Colonic mucosa (tissue), 4 donors: ENCODE measurements at places on chromosomes 7 and 10. TPM values are rescaled to one million over a fixed set of nuclear protein-coding genes. Genes with fewer than 3 reads are reported as not detected.
A peak's percentile ranks its signal among the peaks of the same experiment; 100 is the strongest.

- H3K4me1 ChIP-seq: peaks cover 9% of the 10 kb centered on the region
- no peaks in the 10 kb centered on the region for H3K36me3 ChIP-seq
- H3K27ac ChIP-seq: peak overlapping the region; percentile 39
- H3K27me3 ChIP-seq: no peaks in the 10 kb centered on the region
- DNase-seq: peak; percentile 23
- H3K4me3 ChIP-seq: no peak overlapping the region
These were observed 100.7 kb upstream of the DKK1 start for GRCh38 chr10:52213321-52213752.

- no peaks in the 10 kb centered on the region for H3K27me3 ChIP-seq
- H3K4me1 ChIP-seq: no peaks in the 10 kb centered on the region
- no peaks in the 10 kb centered on the region for H3K36me3 ChIP-seq
- peak overlapping the region; percentile 87 for H3K27ac ChIP-seq
- H3K4me3 ChIP-seq: no peak overlapping the region
- no peak for DNase-seq
These were observed 24.7 kb upstream of the RBM33 start for GRCh38 chr7:155619634-155620271.

DNA sequence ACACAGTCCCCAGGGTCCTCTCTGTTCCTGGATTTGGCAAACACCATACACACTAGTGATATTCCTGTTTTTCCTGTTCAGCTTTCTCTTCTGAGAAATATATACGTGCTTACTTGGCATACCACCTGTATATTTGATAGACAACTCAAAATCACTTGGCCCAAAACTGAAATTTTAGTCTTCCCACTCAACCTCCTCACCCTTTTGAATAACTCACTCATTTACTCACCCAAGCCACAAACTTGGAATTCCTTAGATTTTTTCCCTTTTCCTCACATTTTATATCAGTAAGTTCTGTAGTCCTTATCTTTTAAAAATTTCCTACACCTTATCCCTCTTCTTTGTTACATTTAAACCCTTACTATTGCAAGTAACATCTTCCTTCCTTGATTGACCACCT lies 143.4 kb downstream of the PPP1R3A start:
- H3K36me3 ChIP-seq: no peaks in the 10 kb centered on the region
- H3K4me1 ChIP-seq: no peaks in the 10 kb centered on the region
- no peak overlapping the region for H3K4me3 ChIP-seq
- no peaks in the 10 kb centered on the region for H3K27me3 ChIP-seq
- no peak overlapping the region for H3K27ac ChIP-seq

Gene MBL2
- total RNA-seq: 0.17 TPM

Gene SPDYE2
- total RNA-seq: not detected

- DNase-seq: no peak
- no peaks in the 10 kb centered on the region for H3K36me3 ChIP-seq
- no peak overlapping the region for H3K27ac ChIP-seq
- no peak overlapping the region for H3K4me3 ChIP-seq
- H3K4me1 ChIP-seq: no peaks in the 10 kb centered on the region
These were observed 46.1 kb upstream of the SLC35B4 start for GRCh38 chr7:134362587-134363483.

Gene MRLN
- not detected for total RNA-seq

DNA sequence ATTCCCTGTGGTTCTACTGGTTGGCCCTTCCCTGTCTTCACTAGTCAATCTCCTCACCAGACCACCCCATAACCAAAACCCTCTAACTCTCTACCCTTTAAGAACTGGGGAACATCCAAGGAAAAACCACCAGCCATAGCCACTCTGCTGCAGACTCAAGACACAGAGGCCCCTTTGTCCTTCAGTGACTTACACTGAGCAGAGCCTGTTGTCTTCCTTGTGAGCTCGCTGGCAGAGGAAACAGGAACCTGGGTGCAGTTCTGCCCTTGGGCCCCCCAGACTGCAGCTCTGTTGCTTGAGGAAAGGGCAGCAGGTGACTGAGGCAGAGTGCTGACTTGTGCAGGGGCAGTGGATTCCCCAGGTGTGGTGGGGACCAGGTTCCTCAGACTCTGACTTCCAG lies 30.6 kb downstream of the ZC3HAV1 start:
- no peaks in the 10 kb centered on the region for H3K27me3 ChIP-seq
- no peak overlapping the region for H3K4me3 ChIP-seq
- no peaks in the 10 kb centered on the region for H3K4me1 ChIP-seq
- H3K36me3 ChIP-seq: peaks cover 8% of the 10 kb centered on the region
- DNase-seq: no peak
- H3K27ac ChIP-seq: no peak overlapping the region

DNA sequence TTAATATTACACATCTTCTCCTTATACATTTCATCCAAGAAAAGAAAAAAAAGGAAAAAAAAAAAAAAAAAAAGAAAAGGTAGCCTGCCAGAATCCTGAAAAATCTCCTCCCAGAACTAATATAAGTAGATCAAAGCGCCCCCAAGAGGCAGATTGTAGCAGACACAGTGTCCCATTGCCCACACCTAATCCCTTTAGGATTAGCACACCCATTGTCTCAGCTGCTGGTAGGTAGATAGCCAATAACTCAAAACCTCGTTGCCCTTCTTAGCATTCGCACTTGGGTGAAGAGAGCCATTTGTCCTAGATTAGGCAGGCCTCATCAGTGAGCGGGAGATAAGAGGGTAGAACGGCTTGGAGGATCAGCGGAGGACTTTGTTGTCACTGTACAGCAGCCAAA lies 100.2 kb upstream of the SORCS1 start:
- H3K27me3 ChIP-seq: no peaks in the 10 kb centered on the region
- H3K4me1 ChIP-seq: no peaks in the 10 kb centered on the region
- no peak overlapping the region for H3K4me3 ChIP-seq
- no peaks in the 10 kb centered on the region for H3K36me3 ChIP-seq
- H3K27ac ChIP-seq: no peak overlapping the region

Gene GUSB
- 63.7 TPM for total RNA-seq

DNA sequence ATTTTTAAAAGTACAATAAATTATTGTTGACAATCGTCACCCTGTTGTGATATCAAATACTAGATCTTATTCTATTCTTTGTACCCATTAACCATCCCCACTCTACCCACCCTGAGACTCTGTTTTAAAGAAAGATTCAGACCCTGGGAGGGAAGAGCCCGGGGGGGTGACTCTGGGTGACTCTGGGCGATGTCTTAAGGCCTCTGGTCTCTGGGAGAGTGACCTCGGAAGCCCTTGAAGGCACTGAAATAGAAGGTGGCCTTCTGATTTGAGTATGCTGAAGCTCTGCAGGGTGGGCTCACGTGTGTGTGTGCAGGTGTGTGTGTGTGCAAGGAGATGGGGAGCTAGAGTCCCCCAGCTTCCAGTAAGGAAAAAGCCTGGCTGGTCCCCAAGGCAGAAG lies 9.7 kb downstream of the ADAP1 start:
- no peaks in the 10 kb centered on the region for H3K27me3 ChIP-seq
- no peaks in the 10 kb centered on the region for H3K36me3 ChIP-seq
- H3K4me1 ChIP-seq: peaks cover 12% of the 10 kb centered on the region
- peak overlapping the region; percentile 94 for H3K27ac ChIP-seq
- H3K4me3 ChIP-seq: peak overlapping the region; percentile 25

DNA sequence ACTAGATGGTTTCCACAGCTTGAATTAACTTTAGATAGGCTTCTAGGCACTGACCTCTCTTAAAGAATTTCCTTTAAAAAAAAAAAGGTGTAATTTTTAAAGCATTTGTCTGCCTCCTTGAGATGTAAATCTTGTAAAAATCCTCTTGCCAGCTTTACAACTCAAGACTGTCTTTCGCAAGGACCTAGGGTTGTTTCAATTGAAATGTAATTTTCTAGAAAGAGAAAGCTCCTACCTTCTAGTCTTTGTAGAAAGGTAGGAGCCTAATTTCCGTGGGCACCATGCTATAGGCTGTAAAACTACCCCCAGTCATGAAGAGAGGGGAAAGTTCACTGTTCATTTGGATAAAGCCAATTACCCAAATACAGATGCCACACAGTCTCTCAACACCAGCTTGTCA lies 228.8 kb upstream of the TMEM229A start:
- no peak overlapping the region for H3K4me3 ChIP-seq
- no peak for DNase-seq
- H3K27me3 ChIP-seq: no peaks in the 10 kb centered on the region
- H3K36me3 ChIP-seq: no peaks in the 10 kb centered on the region
- no peak overlapping the region for H3K27ac ChIP-seq

GRCh38 chr7:23017309-23017708 lies 3.4 kb upstream of the HYCC1 start:
- no peak overlapping the region for H3K4me3 ChIP-seq
- no peaks in the 10 kb centered on the region for H3K27me3 ChIP-seq
- no peak for DNase-seq
- H3K27ac ChIP-seq: no peak overlapping the region
- no peaks in the 10 kb centered on the region for H3K36me3 ChIP-seq
- H3K4me1 ChIP-seq: no peaks in the 10 kb centered on the region

GRCh38 chr7:45590679-45591057 lies 16.5 kb downstream of the ADCY1 start:
- H3K27ac ChIP-seq: no peak overlapping the region
- H3K4me3 ChIP-seq: no peak overlapping the region
- DNase-seq: no peak

- no peak overlapping the region for H3K27ac ChIP-seq
- H3K27me3 ChIP-seq: no peaks in the 10 kb centered on the region
- no peaks in the 10 kb centered on the region for H3K36me3 ChIP-seq
- H3K4me1 ChIP-seq: peaks cover 5% of the 10 kb centered on the region
- no peak overlapping the region for H3K4me3 ChIP-seq
These were observed 127.0 kb downstream of the SRPK2 start for GRCh38 chr7:105261689-105262088.

Gene USP6NL
- 13.5 TPM for total RNA-seq

DNA sequence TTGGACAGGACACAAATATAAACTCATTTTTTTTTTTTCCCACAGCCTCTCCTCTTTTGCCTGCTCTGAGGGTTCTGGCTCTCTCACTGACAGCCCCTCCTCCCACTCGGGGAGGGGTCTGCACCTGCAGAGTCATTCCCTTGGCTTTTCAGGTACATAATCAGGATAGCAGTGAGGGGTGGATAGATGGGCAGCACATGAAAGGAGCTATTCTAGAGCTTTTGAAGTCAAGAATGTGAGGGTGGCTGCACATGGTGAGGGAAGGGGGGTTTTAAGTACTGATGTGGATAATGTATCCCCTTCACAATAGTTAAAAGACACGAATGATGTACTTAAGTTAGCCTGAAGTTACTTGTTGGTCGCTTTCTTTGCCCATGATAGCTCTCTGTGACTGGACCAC lies 76.2 kb downstream of the CFAP58 start:
- DNase-seq: no peak
- no peaks in the 10 kb centered on the region for H3K4me1 ChIP-seq
- no peaks in the 10 kb centered on the region for H3K36me3 ChIP-seq
- no peak overlapping the region for H3K4me3 ChIP-seq
- H3K27ac ChIP-seq: no peak overlapping the region
- no peaks in the 10 kb centered on the region for H3K27me3 ChIP-seq
